Renal cortex interstitium (tissue), 15 donors: ENCODE measurements at places on chromosomes 6 and 20. TPM values are rescaled to one million over a fixed set of nuclear protein-coding genes. Genes with fewer than 3 reads are reported as not detected.

GRCh38 chr20:49608752-49609670, 41.1 kb upstream of the PTGIS start:
- no peak for DNase-seq

DNA sequence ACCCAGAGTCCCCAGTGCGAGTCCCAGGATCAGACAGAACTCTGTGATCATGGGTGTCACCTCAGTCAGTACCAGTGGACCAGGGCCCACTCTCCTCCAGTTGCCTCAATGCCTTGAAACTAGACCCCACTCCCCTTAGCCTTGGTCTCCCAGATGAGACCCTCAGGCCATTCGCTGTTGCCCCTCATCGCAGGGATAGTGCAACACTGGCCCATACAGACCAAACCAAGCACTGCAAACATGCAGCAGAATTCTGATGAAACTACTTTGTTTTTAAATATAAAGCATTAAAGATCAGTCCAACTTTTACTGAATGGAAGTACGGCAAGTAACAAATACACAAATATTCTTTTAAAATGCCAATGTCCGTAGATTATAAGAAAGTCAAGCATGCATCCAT, 101.2 kb upstream of the NT5E start:
- DNase-seq, result no peak

- no peak for DNase-seq
These were observed 191.5 kb downstream of the CDH4 start for GRCh38 chr20:61443443-61444126.

DNA sequence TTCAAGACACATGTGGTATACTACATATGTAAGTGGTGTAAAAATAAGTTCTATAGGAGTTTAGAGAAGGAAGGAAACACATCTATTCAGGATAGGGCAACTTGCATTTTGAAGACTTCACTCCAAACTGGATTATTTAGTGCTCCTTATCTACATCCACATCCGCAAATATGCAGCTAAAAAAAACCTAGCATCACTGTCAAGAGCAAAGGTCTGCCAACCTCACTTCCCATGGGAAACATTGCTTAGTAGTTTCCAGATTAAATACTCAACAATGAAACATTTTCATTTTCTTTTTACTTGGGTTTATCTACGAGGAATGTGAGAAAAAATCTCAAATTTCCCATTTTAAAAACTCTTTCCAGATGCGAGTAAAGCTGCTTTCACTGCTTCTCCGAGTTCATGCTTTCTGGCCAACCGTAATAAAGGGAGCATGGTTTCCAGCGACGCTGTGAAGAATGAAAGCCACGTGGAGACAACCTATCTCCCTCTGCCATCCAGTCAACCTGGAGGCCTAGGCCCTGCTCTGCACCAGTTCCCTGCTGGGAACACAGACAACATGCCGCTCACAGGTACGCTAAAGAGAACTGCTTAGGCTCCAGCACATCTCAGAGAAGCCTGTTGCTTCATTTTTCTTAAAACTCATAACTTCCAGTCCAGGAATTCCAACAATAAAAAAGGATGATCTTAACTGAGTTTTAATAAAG, 48.2 kb downstream of the RFX6 start:
- no peak for DNase-seq

- DNase-seq, result no peak
These were observed 403.3 kb downstream of the TAF4 start for GRCh38 chr20:61662226-61662967.

SKIC2 gene
- polyA plus RNA-seq, result 42.3 TPM
